ENCODE measurements at places on chromosomes 11 and 22.
A peak's percentile ranks its signal among the peaks of the same experiment; 100 is the strongest.

GRCh38 chr11:10572533-10572932, 4.1 kb upstream of the LYVE1 start:
- no peak for DNase-seq

GRCh38 chr11:47378010-47378835, at the start of gene SPI1:
TSS of gene SPI1 (minus strand) at chr11:47378547. CDS start at chr11:47378353, 194 bp downstream.
- peak; percentile 59 for DNase-seq

DNA sequence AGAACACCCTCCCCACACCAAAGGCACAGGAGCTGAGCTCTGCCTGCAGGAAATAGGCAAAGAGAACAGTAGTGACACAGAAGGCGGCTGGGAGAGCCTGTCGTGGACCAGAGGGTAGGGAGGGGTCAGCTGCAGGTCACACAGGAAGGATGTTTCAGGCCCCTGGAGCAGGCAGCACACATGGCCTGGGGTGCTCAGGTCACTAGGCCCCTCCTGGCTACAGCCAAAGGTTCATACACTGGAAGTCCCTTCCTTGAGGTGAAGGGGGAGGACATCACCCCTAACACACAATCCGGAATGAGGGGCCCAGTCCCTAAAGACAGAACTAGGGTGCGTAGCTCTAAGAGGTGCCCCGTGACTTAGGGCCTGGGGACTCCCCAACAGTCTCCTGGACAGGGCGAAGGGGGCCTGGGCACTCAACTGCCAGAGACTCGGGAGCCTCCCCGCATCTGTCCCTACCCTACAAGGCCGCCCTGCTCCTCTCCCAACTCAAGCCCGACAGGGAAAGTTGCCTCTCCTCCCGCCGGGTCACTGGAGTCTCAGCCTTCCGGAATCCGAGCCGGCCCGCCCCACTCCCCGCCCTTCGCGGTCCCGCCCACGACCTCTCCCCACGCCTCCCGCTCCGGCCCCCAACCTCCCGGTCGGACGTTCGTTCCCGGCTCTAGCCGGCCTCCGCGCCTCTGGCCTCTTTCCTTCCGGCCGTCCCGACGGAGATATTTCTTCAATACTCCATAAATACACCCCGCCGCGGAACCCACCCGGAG, at the start of gene CYB5R2:
TSS of gene CYB5R2 (minus strand) at position 541 of the 764 bp plus-strand sequence. CDS start 675 bp downstream, outside the sequence.
- no peak for DNase-seq

DNA sequence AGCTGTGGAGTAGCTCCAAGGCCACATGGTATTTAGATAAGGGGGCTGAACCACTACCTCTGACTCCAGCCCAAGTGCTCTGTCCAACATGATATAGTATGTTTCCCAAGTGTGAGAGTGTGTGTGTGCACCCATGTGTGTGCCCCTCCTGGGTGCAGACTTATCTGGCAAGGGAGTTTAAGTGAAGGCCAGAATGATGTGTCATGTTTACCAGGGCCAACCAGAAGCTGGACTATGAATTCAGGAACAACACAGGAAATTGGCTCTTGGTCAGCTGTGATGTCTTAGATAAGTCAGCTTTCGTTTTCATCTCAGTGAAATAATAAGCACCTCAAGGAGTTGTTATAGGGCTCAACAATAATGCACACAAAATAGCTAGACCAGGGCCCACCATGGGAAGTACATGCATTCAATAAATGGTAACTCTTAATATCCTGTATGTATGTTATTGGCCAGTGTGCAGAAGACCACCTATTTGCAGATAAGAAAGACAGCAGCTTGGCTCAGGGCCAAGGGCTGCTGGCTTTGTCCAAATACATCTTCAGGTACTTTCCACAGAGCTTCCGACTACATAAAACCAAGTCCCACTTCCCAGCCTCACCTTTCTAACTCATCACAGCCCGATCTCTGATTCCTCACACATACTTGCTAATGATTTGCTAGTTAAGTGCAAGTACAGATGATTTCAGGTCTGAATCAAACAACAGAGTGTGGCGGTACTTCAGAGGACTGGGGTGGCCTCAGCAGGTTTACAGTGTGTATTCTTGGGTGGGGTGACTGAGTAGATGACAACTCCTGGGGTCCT, 120.9 kb downstream of the ME3 start:
- DNase-seq = peak; percentile 6

DNA sequence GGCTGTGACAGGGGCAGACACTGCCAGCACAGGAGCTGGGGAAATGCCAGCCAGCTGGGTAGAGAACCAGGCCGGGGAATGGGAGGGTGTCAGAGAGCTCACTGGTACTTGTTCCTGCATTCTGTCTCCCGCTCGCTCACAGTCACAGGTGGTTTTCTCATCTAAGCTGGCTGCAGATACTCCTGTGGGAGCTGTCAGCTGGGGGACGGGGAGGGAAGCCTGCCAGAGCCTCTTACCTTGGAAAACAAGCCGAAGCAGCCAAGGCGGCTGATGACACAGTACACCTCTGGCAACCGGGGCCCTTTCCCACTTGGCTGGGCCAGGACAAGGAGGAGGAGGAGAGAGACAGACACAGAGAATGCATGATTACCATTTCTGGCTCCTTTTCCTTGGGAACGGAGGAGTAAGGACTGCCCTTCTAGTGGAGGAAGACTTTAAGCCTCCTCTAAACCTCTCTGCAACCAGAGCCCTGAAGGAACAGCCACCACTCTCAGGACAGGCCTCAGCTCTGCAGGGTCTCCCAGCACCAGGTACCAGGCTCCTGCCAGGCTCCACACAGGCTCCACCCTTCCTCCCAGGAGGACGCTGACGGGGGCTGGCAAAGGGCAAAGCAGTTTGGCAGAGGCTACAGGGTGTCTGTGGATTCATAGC, 25.1 kb downstream of the RPL27A start:
- DNase-seq = no peak

DNA sequence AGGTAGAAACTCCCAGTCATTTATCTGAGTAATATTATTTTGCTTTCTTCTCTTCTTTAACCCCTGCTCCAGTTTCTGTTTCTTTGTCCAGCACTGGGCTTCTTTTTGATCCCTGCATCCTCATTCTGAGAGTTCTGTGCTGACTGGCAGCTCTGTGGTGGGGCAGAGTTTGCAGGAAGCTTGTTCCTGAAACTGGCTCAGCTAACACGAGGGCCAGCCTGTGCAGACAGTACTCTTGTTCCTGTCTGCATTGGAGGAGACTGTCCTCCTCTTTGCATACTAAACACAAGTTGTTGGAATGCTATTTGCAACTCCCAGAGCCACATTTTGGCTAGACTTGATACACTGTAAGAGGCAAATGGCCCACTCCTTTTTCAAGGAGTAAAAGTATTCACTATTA, 93.1 kb upstream of the HORMAD2 start:
- DNase-seq = no peak

DNA sequence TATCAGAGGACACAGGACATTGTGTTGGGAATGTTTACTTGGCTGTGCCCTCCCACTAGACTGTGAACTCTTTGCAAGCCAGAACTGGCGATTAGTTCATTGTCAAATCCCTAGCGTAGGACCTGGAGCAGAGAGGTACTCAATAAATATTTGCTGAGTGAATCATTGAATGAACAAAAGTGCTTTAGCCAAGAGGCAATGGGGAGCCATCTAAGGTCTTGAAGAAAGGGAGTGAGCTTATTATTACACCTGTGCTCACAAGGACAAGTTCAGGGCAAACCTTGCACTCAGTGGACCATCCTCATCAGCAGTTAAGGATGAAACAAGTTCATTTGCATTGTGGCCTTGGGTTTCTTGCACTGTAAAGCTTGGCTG, 1.1 kb upstream of the RASSF10 start:
- no peak for DNase-seq

DNA sequence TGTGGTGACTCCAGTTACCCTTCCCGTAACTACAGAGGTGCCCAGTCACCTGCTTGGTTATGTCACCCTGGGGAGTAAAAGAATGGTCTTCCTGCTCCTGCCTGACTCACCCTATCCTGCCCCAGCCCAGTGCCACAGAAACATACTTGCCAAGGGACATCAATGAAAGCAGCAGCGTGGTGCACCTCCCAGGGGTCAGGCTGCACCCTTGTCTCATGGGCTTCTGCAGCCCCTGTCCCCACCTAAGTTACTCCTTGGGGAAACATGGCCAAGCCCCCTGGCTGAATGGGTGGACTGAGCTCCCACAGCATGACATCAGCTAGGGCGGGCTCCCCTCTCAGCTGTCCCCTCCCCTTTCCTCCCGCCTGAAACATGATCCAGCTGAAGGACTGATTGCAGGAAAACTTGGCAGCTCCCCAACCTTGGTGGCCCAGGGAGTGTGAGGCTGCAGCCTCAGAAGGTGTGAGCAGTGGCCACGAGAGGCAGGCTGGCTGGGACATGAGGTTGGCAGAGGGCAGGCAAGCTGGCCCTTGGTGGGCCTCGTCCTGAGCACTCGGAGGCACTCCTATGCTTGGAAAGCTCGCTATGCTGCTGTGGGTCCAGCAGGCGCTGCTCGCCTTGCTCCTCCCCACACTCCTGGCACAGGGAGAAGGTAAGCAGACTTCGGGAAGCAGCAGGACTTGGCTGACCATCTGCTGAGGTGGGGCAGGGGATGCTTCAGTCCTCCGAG, at the start of gene HTR3A:
TSS of gene HTR3A (plus strand) at position 368 of the 730 bp plus-strand sequence. CDS start at position 586, 218 bp downstream.
- DNase-seq = no peak

DNA sequence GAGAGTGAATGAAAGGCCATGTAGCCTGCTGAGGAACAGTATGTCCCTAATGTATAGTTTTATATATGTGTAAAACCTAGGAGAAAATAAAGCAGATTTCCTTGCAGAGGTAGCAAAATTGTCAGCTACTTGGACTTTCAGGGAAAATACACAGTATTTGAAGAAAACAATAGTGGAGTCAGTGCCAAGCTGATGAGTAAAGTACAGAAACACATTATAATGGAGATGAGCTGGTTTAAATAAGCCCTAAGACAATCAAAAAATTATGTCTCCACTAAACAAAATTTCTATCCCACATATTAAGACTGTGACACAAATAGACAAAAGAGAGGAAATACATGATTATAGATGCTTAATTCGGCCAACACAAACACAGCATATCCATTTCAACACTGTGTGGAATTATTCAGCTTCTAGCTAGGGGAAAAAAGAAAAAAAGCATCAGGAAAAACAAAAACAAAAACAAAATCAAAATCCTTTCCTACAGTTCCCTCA, 75.9 kb downstream of the MAML2 start:
- no peak for DNase-seq

All from RPMI8226 (cell line).